ENCODE measurements at places on chromosomes 11 and 22.

GRCh38 chr22:35170716-35171697 is 86.3 kb upstream of the HMGXB4 start:
- DNase-seq, result no peak

GRCh38 chr11:43440486-43440885 is 81.8 kb downstream of the TTC17 start:
- no peak for DNase-seq

DNA sequence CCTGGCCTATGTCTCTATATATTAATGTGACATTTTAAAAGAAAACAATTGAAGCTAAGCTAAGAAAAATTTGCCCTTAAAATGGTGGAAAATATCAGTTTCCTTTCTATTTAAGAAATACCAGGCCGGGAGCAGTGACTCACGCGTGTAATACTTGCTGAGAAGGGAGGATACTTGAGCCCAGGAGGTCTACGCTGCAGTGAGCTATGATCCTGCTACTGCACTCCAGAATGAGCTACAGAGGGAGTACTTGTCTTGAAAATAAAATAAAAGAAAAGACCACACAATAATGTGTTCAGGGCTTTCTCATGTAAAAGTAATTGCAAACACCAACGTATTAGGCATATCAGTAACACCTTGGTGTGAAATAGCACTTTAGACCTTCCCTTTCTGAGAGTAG is 1.4 kb upstream of the PRSS23 start:
- DNase-seq, result no peak

GRCh38 chr11:120208001-120208441 is 2.8 kb upstream of the OAF start:
- DNase-seq, result no peak

- DNase-seq, result no peak
These were observed 3.8 kb upstream of the CAPN5 start for GRCh38 chr11:77062924-77063323.

DNA sequence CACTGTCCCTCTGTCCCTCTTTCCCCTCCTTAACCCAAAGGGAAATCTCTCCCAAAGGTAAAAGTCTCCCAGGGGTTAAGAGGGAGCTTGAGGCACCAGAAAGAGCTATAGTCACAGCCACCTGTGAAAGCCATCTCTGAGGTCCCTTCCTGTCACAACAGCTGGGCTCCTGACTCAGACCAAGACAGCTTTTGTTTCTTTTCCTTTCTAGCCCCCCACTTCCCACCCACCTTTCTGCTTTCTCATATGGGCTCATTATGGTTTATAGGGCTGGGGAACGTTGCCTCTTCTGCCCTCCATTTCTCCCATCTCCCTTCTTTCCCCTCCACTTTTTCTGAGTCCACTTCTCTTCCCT is 19.1 kb downstream of the MIF start:
- DNase-seq, result no peak

GRCh38 chr11:43649501-43649900 is 31.0 kb upstream of the HSD17B12 start:
- no peak for DNase-seq

- DNase-seq, result no peak
These were observed 78.4 kb downstream of the MUC15 start for GRCh38 chr11:26493616-26494015.

- no peak for DNase-seq
These were observed 762 bp upstream of the CCDC134 start for GRCh38 chr22:41799486-41800347.

- DNase-seq, result no peak
These were observed 7.3 kb downstream of the IFT27 start for GRCh38 chr22:36768616-36769015.

DNA sequence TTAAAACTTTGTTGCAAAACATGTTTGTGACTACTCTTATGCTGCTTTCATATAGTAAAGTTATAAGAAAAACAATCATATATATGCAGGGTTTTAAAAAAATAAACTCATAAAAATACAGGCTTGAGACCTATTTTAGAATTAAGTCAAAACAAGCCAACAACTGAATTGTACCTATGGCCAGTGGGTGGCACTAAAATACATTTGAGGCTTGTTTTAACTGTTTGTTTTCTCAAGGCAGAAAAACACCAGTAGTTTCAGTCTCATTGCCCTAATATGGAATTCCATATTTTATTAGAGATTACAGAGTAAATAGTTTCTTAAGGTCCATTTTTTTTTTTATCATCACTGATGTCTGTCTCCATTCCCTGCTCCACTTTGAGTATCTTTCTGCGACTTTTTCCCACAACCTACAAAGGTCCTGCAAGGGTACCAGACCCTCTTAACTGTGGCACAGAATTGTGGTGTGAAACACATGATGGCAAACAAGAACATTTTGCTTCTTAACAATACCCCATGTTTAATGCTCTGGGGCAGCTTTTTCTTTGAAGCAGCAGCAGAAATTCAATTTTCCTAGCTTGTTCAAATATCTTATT is 8.5 kb upstream of the CCDC89 start:
- peak; percentile 54 for DNase-seq

- DNase-seq, result no peak
These were observed 12.8 kb downstream of the XRRA1 start for GRCh38 chr11:74936087-74936486.

DNA sequence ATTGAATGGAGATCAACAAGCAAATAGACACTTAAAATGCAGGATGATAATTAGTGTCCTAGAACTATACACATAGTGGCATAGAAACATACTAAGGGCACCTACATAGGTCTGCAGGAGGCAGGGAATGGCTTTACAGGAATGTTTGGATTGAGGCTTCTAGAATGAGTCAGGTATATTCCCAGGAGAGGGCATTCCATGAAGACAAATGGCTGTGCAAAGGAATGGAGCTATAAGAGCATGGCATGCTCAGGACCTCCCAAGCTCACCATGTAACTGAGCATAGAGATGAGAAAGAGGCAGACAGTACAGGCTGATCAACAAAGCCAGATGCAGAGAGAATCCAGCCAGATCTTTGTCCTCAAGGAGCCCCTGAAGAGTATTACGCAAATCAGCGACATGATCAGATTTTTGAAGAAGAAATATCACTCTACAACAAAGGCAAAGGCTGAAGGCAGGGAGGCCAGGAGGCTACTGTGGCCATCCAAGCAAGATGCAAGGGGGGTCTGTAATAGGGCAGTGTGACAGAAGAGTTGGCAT is 211.1 kb upstream of the MTNR1B start:
- no peak for DNase-seq

GRCh38 chr11:69311767-69312385 is 17.9 kb downstream of the MYEOV start:
- no peak for DNase-seq

GRCh38 chr11:106961518-106961917 is 56.8 kb downstream of the GUCY1A2 start:
- no peak for DNase-seq

DNA sequence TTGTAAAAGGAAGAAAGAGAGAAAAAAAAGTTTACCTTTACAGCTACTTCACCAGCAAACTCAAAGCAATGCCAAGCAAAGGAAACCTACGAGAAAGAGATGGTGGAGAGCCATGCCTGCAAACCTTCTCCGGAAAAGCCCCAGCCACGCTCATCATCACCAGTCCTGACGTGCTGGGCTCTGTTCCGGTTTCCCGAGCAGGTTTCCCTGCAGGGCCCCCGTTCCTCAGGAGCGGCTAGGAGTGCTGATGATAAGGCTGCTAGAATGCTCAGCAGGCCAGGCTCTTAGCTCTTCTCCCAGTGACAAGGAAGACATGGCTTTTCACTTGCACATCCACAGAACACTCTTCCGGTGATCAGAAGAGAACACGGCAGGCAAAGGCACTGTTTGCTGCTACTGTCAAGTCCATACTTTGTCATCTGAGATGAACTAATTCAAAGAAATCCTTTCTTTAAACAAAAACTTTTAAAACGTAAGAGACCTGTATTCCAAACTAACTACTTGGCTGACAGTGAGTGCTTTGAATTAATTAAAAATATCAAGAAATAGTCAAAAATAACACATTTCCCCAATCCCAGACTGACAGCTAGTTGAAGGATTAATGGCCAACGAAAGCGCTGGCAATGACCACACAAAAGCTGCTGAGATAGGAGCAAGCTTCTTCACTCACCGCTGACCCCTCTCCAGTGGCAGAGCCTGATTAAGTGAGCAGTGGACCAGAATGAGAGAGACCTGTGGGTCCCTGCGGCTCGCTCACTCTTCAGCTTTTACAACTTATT is 35.8 kb downstream of the DUSP8 start:
- no peak for DNase-seq

GRCh38 chr22:22144858-22145257 is 99.7 kb upstream of the VPREB1 start:
- DNase-seq, result no peak

DNA sequence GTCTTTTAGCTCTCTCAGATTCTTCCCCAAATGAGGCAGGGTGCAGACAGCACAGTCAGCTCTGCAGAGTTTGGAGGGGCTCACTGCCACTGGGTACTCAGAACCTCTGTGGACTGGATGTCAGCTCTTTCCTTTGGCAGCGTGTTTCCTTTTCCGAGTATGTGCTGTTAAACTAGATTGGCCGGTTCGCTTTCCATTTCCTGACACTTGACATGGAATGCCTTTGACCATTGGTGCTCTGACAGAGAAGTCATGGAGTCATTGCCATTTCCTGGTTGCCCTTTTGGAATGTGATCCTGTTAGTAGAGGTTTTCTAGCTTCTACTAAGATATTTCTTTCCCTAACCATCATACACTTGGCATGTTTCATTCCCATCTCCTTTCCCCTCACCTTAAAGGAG is 86.7 kb downstream of the SWAP70 start:
- no peak for DNase-seq

DNA sequence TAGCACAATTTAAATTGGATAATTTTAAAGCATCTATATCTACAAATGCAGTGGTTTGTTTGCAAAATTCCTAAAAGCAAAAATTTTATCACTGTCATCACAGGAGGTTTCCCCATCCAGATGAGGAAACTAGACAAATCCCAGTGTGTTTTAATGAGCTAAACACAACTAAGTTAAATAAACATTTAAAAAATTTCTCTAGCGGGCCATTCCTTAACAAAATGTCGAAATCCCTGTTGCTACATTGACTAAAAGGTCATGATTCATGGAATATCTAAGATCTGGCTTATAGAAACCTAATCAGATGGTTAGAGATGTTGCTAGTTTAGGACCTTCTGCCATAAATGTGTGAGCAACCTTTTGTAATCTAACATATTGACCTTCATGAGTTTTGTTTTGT is 107.3 kb upstream of the BDNF start:
- no peak for DNase-seq

DNA sequence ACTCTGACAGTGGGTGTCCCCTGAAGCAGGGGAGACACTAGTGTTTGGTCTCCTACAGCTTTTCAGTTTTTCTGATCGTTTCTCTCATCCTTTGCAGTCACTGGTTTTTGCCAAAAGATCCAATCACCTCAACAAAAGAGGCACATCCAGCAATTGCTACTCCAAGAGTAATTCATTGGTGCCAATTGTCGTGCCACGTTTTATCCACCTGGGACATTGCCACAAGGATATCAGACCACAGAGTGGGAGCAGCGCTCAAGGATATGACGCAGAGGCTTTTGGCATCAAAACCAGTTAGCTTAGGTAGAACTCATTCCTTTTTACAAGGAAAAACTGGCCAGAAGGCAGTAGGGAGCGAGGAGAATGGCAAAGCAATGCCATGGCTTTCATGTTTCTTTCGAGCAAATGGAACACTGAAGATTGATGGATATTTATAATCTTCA is 40.9 kb upstream of the BLID start:
- DNase-seq, result no peak

GRCh38 chr22:39928536-39929520 is 27.9 kb downstream of the GRAP2 start:
- no peak for DNase-seq

GRCh38 chr11:130979386-130979972 is 63.2 kb upstream of the SNX19 start:
- DNase-seq, result peak; percentile 45

- DNase-seq, result no peak
These were observed 8.6 kb downstream of the CCDC34 start for GRCh38 chr11:27354359-27354965.

DNA sequence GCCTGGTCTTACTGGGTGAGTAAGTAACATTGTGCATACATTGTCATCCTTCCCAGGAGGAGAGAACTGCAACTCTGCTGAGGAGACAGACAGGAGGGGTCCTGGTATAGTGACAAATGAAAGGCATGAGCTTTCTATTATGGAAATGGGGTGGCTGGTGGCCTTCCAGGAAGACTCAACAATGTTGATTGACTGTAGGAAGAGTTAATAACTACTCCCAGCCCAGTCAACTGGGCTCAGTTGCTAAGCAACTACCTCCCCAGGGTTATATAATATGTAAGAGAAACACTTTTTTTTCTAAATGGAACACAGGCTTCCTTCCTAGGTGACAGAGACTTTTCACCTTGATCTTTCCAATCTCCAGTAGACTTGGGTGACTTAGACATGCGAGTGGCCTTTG is 28.2 kb downstream of the SEZ6L start:
- DNase-seq, result no peak

GRCh38 chr11:85680897-85681296 is 5.1 kb downstream of the CCDC89 start:
- DNase-seq, result no peak

DNA sequence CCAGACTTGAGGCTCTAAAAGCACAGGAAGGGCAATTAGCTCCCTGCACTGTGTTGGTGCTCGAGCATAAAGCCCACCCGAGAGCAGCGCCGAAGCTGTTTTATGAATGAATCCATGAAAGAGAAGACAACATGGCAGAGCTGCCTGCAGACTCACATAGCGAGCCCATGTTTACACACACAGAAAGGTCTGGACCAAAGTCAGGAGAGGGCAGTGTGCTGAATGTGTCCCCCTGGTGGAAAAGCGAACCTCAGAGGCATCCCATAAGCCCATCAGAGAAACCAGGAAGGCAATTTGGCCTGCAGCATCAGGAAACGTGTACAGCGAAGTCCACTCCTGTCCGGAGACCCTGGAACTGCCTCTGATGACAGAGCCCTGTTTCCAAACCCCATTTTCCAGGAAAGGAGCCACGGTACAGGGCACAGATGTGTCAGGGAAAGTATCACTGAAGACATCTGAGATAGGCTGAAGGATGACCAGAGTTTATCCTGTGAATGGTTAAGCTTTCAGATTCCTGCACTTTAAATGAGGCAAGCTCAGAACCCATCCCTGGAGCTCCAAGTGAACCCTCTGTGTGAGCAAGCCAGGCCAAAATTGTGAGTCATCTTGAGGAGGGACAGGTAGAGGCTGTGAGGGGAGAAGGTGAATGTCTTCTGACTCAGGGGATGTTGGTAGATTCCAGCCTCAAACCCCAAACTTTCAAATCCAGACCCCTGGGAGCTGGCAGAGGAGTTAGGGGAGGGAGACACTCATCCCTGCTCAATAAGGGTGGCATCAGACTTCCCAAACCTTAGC is 36.9 kb downstream of the CHRDL2 start:
- no peak for DNase-seq

DNA sequence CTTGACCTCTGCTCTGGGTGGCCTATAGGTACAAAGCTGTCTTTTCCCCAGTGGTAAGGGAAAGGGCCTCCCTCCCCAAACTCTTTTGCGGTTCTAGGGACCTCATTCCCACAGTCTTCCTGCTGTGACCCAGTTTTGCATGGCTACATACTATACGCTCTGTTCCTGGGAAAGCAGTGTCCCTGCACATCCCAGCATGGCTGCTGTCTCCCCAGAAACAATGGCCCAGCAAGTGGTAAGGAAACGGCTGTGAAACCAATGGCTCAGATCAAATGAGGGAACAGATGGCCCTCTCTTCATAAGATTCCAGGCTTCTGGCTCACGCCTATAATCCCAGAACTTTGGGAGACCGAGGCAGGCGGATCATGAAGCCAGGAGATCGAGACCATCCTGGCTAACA is 41.1 kb downstream of the RPL27A start:
- DNase-seq, result no peak

- DNase-seq, result no peak
These were observed 235.4 kb downstream of the KIRREL3 start for GRCh38 chr11:126765196-126765595.

- peak; percentile 81 for DNase-seq
These were observed 58.8 kb downstream of the GRK3 start for GRCh38 chr22:25623310-25623734.

Measured in NCI-H526 treated with DMSO at 0.1 percent for 48 hours (cell line).